ENCODE measurements at places on chromosomes 3 and 15.

GRCh38 chr3:13513051-13513912 lies 33.2 kb downstream of the HDAC11 start:
- DNase-seq = no peak

DNA sequence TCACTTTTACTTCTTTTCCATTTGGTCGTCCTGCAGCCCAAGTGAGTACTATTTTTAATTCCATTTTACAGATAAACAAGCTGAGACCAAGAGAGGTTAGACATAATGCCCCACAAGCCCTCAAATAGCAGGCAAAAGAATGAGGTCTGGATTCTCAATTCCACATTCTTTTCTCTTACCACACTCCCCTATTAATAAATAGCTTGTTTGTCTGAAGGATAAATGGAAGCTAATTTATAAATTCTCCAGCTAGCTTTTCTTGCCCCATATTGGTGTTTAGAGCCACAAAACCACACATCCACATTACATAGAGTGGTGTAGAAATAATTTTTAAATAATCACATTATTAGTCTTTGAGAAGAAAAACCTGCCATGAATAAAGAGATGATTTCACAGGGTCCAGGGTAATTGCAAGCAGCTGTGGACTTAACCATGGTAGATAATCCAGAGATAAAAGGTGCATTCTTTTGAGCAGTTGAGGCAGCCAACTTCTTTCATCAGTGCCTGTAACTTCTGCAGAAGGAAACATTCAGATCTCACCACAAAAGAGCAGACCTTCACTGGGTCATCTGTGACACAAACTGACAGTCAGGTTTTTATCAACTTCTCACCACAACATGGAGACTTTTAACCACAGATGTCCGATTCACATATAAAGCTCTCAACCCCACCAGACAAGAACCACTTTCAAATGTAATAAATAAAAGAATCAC lies 313.4 kb upstream of the STT3B start:
- DNase-seq = no peak

DNA sequence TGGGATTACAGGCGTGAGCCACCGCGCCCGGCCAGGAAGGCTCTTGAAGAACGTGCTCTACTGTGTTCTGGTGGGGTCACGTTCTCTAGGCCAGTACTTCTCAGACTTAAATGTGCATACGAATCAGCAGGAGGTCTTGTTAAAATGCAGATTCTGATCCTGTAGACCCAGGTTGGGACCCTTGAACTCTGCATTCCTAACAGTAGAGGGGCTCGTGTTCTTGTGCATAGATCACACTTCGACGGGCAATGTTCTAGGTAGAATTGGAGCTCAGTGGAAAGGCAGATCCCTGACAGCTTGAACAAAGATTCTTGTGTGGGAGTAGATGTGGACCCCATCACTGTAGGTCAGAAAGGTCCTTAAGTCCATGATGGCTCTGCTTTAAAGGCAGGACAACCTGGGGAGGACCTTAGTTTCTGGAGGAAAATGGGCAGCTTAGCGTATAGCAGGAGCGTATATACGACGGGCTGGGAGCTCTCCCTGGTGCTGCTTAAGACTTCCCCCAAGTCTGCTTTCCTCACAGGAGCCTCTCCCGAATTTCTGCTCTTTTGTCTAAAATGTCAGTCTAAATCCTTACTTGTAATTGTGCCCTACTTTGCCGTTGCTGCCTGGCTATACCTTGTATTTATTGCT lies 16.9 kb upstream of the FAM81A start:
- DNase-seq = no peak

- no peak for DNase-seq
Measured at GRCh38 chr3:140284372-140284771, 349.4 kb downstream of the CLSTN2 start.

DNA sequence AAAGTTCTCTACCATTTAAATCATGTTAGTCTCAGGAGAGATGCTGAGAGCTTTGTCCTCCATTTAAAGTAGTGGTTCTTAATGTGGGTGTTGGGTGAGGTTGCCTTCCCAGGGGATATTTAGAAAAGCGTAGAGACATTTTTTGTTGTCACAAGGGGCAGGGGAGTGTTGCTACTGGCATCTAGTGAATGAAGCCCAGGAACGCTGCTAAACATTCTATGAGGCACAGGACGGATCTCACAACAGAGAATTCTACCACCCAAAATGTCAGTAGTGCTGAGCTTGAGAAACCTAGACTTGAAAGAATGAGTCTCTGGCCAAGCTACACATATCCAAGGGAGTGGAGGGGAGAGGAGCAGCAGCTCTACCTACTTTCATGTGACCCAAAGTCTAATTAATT lies 60.7 kb upstream of the CTNNB1 start:
- DNase-seq = no peak

DNA sequence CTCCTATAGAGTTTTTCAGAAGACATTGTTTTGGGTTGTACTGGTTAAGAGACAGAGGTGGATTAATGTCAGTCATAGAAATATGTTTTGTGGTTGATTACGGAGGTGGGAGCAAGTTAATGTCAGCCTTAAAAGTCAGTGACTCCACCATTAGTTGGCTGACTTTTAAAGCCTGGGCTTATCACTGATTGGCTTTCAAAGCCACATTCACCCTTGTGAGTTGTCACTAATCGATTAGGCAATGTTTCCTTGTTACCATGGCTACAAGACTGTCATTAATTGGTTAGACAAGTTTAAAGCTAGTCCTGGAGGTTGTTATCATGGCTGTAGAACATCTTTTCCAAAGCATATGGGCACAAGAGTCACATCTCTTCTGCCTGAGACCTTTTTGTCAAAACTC lies 73.0 kb downstream of the NEO1 start:
- no peak for DNase-seq

DNA sequence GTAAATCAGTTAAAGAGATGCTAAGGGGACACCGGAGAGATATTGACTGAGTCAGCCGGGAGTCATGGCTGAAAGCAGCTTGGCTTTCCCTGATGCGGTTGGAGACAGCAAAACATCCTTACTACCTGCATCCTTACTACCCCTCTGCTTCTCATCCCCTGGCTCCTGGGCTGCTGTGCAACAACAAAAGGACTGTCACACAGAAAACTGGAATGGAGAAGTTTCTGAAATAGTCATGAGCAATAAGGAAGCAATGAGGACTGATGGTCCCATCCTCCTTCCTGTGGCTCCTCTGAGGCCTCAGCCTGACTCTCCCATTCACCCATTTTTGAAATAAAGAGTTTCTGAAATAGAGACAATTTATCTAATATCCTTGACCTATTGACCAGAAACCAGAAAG lies 1.1 kb downstream of the HCLS1 start:
- no peak for DNase-seq

- no peak for DNase-seq
Measured at GRCh38 chr3:186839874-186840641, 2.5 kb upstream of the ADIPOQ start.

DNA sequence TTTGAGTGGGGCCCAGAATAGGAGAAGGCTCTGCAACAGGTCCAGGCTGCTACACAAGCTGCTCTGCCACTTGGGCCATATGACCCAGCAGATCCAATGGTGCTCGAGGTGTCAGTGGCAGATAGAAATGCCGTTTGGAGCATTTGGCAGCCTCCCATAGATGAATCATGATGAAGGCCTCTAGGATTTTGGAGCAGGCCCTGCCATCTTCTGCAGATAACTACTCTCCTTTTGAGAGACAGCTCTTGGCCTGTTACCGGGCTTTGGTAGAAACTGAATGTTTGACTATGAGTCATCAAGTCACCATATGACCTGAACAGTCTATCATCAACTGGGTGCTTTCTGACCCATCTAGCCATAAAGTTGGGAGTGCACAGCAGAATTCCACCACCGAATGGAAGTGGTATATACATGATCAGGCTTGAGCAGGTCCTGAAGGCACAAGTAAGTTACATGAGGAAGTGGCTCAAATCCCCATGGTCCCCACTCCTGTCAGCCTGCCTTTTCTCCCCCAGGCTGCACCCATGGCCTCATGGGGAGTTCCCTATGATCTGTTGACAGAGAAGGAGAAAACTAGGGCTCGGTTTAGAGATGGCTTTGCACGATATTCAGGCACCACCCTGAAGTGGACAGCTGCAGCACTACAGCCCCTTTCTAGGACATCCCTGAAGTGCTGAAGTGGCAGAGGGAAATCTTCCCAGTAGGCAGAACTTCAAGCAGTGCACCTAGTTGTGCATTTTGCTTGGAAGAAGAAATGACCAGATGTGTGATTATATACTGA lies 971.4 kb downstream of the MCTP2 start:
- DNase-seq = no peak

DNA sequence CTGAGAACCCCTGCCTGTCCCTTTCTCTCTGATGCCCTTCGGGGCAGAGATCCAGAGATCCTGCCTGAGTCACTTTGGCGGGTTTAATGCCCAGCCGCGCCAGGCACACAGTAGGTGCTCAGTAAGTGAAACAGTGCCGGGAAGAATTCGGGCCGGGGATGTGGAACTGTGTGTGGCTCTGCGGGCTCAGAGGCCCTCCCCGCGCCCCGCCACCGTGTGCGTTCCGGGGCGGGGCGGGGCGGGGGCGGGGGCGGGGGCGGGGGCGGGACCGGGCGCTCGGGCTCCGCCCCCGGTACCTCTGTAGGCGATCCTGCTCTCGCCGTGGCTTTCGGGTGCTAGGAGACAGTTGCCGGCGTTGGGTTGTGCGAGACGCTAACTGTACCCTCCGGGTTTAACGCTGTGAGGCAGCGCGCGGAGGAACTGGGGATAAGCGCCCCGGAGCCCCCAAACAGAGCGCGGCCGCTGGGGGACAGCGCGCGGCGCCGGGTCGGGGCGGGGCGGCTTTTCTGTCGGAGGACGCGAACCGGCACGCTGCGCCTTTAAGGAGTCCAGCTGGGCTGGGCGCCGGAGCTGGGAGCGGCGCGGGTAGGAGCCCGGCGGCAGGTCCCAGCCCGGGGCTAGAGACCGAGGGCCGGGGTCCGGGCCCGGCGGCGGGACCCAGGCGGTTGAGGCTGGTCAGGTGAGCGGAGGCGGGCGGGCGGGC lies at the start of gene ABHD6:
Gene ABHD6 (plus strand): TSS at position 555 of the 703 bp plus-strand sequence. CDS start 18,795 bp downstream, outside the sequence.
- DNase-seq = peak; percentile 72
